T-helper 2 cell (primary cell): ENCODE measurements at places on chromosomes 4 and X.

DNA sequence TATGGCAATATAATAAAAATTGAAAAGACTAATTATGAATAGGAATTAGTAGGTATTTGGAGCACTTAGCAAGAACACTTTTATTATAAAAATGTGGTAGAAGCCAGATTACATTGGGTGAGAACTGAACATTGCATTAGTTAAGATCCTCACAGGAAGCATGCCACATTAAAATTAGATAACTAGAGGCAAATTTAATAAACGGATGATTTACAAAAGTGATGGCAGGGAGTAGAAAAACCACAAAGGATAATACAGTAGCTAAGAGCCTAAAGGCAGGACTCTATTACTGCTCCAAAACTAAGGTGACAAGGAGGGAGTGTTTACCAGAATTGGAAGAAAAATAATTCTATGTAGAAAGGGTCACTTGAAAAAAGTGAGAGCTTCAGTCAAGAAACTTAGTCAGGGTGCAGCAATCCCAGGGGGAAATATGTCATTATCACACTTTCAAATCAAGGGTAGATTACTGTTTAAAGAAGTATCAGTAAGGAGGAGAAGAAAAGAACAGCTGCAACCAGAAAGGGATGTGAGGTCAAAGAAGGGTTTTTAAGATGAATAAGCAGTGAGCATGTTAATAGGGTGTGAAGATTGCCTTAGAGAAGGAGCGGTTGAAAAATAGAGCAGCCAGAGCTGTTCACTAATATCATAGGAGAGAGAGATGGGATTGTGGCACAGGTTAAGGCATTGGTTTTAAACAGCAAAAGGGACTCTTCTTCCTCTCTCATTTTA lies 84.6 kb downstream of the NDST4 start:
- no peak for DNase-seq

DNA sequence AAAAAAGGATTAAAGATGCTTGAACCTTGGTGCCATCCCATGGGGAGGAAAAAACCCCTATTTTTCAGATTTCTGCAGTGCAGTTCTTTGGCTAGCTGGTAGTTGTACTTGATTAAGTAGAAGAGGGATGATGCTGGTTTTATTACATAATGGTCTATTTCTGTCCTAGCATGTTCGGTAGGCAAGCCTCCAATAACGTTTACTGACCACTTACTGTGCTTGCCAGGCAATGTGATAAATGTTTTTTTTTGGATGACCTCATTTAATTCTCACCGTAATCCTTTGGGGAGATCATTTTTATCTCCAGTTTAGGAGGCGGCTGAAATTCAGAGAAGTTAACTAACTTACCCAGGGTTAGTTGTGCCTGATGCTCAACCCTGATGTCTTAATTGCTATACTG lies 92.1 kb upstream of the RPA4 start:
- no peak for DNase-seq

GRCh38 chr4:99459546-99460042 lies 24.5 kb upstream of the ADH7 start:
- DNase-seq: no peak

DNA sequence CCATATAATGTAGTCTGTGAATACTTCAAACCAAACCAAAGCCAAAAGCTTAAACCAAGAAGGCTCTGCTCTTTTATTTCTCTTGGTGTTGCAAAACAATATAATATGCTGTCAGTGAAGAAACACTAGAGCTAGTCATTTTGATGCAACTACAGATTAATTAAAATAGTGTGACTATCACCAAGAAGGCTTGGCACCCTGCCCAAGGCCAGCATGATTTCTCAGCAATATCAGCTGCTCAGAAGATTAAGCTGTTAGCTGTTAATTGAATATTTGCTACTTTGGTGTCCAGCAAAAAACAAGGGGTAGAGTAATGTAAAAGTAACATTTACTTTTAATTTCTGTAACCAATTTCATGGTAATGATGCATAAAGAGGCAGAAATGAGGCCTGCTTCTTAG lies 104.9 kb upstream of the PRPS2 start:
- no peak for DNase-seq

- no peak for DNase-seq
Measured at GRCh38 chrX:15877380-15877779, 22.8 kb upstream of the AP1S2 start.

GRCh38 chr4:125357675-125358074 lies 42.9 kb downstream of the FAT4 start:
- DNase-seq: no peak

- no peak for DNase-seq
Measured at GRCh38 chr4:114494246-114494803, 104.3 kb upstream of the UGT8 start.

- no peak for DNase-seq
Measured at GRCh38 chr4:121177246-121178137, 13.4 kb upstream of the TNIP3 start.

DNA sequence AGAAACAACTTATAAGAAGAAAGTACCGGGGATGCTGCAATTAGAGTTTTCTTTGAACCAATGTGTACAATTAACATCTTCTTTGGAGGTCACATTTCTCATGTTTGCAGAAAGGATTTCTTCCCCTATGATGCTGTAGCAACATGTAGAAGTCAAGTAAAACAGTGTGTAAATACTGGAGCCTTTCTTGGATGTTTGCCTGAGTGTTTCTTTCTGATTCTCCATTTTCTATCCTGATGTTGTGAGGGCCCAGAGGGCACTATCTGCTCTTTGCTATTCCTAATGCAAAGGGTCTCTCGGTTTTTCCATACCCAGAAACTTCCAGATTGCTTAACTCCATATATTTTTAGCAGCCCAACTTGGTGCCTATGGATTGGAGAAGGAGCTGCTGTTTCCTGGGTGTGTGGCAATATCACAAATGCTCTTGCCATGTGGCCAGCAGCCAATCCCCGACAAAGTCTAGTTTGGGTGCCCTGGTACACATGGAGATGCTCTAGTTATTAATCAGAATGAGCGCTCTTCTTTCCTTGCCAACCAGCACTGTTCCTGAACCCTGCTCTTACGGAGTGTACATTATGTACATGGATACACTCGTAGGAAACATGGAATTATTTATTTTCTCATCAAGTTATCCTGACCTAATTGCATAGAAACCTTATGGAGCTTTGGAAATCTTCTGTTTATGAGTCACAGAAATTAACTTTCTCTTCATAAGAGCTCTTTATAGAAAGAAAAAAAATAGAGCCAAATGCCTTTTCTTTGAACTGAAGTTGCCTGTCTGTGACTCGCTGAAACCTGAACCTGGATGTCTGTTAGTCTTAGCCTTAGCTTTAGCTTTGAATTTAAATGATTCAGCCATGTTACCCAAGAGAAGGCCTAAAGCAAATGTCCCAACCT lies 67.0 kb upstream of the GPC4 start:
- no peak for DNase-seq

- DNase-seq: no peak
Measured at GRCh38 chr4:59222221-59222620, 1977.9 kb upstream of the ADGRL3 start.

GRCh38 chr4:127425202-127425845 lies 207.4 kb upstream of the INTU start:
- no peak for DNase-seq

DNA sequence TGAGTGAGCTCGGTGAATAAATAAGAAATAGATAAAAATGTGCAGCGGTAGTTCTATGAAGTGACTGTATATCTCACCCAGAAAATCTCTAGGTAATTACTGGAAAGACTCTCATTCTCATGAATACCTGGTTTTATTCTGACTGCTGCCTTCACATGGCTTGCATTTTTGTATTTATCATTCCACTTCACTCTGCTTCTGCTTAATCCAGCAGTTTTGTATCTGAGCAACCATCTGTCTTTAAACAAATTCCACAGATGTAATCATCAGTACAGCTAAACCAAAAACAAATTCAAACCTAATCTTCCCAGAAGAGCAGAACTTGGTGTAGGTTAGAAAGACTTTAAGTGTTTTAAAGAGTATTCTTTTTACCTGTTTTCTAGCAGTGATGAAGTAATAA lies 11.2 kb upstream of the ALB start:
- no peak for DNase-seq

DNA sequence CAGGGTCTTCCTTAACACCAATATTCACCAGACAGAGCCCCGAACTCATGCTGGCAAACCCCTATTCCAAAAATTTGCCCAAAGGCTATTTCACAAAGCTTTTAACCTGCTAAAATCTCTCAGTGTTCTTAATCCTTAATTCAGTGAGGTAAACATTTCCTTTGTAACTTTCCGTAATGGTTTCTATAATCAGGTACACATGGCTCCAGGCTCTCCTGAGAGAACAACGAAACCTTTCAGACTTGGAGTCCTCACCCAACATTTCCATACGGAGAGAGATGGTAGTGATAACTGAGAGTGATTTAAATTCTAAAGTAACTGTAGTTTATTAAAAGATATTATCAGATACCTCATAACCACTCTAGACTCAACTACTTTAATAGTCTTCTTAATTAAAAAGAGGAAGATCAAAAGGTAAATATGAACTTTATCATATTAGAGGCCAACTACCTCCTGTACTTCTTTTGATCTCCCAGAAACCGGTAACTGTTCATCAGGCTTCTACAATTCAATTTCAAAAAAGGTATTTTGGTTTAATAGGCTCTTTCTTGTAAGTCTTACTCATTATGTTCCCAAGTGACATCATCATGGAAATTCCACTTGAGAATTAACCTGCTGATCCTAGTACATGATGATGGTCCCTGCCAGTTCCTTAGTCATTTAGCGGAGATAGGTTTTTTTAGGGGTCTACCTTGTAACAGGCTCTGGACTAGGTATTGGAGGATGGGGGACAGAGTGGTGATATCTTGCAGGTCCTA lies 91.4 kb upstream of the UCP1 start:
- no peak for DNase-seq

- DNase-seq: no peak
Measured at GRCh38 chr4:70873216-70873615, 29.0 kb upstream of the MOB1B start.

DNA sequence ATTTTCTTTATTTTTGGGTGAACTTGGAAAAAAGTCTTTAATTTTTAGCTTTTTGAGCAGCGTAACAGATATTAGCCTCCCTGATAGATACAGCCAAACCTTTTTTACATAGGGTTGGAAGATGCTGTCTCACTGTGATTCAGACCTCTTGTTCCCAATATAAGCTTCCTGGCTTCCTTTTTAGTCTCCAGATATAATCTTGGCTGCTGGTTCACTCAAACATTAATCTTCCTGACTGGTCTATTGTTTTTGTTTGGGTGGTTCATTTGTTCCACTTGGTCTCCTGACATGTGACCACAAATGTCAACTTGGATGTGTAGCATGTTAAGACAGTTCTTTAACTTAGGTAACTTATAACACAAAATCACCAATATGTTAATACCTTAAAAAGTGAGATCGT lies 23.0 kb downstream of the RPA4 start:
- no peak for DNase-seq

DNA sequence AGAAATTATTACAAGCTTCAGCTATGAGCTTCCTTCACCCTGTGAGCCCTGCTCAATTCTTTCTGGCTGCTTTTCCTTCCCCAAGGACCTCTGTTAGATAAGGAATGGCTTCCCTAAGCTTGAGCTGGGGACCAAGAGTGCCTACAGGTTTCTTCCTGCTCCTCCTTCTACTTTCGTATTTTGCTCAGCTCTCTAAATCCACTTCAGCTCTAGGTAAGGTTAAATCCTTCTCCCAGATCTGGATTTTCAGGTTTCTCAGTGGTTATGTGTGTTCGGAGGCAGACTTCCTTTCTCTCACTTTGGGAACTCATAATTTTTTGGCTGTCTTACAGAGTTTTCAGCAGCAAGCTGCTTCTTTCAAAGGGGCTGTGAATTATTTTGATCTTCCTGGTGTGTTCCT lies 21.9 kb upstream of the ZDHHC15 start:
- no peak for DNase-seq

DNA sequence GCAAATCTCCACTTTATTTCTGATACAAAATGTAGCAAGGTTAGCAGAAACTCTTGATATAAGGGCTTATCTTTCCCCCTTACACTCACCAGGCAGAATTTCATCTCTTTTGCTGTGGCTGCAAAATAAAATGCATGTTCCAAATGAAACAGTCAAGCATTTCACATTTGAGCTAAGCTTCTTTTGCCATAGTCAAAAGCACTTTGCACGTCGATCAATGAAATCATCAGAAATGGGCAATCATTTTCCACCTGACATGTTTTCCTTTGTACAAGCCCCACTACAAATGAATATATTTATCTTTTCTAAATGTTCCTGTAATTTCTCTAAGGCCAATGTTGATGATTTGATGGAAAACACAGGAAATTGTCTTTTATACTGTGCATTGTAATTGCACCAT lies 178.4 kb downstream of the ANKRD50 start:
- no peak for DNase-seq

DNA sequence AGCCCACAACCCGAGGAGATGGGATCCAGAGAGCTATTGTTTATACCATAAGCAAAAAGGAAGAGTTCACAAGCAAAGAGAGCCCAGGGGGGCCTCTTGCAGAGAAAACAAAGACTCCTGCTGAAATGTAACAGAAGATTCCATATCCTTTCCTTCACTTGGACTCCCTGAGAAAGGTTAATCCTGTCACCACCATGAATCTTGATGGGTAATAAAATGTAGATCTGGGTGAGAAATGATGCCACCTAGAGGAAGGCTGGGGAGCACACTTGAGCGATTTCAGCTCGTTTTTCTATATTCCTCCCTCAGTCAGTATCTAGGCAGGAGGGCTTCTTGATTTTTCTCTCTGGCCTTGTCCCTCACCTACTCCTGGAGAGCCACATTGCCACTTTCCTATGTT lies 10.2 kb upstream of the KCNE5 start:
- DNase-seq: peak; percentile 11

- DNase-seq: no peak
Measured at GRCh38 chr4:25051534-25051933, 20.8 kb upstream of the LGI2 start.

GRCh38 chrX:56790778-56791177 lies 61.7 kb downstream of the NBDY start:
- DNase-seq: no peak

DNA sequence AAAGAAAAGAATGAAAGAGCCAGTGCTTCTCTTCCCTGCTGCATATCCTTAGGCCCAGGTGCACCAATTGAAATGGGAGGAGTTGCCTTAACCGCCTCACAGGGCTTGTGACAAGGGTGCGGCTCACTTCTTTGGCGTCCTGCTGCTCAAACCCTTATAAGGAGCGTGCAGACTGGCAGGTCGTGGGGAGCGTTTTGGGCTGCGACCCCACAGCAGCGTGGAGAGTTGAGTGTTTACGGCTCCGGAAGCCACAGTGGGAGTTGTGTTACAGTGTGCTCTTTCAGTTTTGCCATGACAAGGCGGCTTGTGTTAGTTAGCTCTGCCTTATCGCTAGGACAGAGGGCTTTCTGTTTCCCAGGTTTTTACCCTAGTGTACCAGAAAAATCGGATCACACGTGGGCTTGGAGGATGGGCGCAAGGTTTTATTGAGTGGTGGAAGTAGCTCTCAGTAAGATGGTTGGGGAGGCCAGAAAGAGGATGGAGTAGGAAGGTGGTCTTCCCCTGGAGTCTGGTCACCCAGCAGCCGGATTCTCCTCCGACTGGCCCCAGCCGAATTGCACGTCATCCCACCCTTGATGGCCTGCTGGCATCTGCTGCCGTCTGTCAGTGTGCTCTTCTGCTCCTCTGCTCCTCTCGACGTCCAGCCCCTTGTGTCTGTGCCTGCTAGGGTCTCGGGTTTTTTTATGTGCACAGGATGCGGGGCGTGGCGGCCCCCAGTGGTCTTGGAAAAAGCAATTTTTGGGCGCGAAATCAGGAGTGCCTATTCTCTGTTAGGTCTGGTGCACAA lies 718.9 kb downstream of the ARAP2 start:
- no peak for DNase-seq
